SHP77 (cell line): ENCODE measurements at places on chromosomes 5 and 9.
A peak's percentile ranks its signal among the peaks of the same experiment; 100 is the strongest.

- no peak for DNase-seq
Measured at GRCh38 chr5:36209664-36210063, 32.1 kb downstream of the NADK2 start.

GRCh38 chr9:131668439-131669268, 71.2 kb downstream of the RAPGEF1 start:
- peak; percentile 65 for DNase-seq

DNA sequence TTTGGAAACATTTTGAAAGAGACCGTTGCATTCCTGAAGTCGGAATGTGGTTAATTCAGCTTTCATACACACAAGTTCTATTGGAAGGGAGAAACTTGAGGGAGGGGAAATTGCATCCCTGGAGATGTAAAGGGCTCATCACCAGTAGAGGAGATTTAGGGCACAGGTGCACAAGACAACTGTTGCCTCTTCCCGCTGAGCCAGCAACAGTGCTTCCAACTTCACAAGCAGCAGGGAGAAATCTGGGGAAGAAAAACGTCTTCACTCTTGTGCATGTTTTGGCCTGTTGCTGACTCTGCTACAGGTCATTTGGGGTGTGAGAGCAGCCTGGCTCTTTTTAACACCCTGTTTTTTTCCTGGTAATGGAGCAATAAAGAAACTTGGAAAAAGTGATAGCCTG, 277.9 kb downstream of the GAS1 start:
- DNase-seq: no peak

GRCh38 chr5:143011585-143011984, 241.4 kb downstream of the ARHGAP26 start:
- DNase-seq: peak; percentile 84

DNA sequence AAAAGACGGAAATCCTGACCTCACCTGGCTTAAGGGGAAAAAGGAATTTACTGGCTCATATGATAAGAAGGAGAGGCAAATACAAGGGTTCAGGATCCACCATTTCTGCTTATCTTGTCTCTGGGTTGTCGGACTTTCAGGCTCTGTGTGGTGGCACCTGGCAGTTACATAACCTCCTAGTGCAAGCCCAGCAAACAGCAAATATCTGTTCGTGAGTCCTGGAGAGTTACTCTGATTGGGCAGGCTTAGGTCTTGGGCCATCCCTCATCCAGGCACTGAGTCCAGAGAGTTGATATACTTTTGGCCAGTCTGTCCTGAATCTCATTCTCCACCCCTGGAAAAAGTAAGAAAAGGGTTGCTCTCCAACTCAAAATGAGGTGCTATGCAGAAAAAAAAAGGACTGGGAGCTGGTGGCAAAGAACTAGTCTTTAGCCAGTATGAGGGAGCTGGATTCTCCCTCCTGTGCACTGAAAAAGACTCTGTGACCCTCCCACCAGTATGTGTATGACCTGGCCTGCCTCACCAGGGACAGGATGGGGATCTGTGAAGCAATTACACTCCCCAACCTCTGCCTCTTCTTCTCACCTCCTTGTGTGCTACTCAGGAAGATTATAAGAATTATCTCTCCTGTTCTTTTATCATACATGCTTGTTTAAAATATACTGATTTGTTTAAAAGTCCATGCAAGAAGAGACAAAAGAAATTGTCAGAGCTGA, 282.9 kb downstream of the ARHGAP26 start:
- peak; percentile 20 for DNase-seq

DNA sequence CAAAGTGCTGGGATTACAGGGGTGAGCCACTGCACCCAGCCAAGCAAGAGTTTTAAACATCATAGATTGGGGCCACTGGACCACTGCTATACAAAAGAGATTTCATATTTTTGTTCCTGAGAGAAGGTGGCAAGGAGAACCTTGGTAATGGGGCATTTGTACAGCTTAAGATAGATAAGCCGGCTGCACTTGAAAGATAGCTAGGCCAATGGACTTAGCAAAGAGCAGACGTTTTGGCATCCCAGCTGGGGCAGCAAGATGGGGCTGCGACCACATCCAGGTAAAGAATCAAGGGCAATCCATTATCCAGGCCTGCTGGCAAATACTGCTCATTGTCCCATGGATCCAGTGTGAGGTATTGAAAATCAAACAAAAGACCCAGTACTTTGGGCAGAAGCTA, 3.9 kb upstream of the ISCA1 start:
- no peak for DNase-seq

DNA sequence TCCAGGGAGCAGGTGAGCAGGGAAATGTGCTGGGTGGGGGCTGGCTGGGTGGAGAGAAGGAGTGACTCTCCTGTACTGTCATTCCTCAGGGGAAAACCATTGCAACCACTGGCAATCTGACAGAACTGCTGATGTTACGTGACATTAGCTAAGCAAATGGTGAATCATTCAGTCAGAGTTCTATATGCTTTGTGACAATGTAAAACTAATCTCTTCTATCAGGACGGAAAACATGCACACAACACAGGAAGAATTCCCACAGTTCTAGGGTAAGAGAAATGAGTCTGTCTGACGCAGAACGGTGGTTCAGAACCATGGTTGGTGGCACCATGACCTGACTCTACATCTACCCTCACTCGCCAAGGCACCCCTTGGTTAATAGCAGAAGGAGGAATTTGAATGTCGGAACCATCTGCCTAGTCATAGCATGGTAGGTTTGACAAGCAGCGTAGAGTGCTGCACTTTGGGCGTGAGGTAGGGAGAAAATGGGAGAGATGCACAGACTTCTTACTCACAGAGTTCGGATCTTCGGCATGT, 243.6 kb upstream of the PANK3 start:
- no peak for DNase-seq

DNA sequence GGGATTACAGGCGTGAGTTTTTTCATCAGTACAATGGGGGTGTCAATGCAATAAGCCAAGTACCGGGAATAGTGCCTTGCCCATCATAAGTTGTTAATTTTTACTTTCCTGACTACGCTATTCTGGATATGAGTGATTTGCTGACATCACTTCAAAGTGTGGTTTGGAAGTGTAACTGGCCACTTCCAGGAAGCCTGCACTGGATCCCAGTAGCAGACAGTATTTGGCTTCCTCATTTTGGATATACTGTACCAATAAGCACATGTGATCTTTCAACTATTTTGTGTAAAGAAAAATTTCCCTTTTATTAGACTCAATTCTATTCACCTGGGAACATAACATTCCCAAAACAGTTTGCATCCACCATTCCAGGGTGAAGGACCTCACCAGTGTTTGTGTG, 417.7 kb upstream of the KLF4 start:
- DNase-seq: no peak

DNA sequence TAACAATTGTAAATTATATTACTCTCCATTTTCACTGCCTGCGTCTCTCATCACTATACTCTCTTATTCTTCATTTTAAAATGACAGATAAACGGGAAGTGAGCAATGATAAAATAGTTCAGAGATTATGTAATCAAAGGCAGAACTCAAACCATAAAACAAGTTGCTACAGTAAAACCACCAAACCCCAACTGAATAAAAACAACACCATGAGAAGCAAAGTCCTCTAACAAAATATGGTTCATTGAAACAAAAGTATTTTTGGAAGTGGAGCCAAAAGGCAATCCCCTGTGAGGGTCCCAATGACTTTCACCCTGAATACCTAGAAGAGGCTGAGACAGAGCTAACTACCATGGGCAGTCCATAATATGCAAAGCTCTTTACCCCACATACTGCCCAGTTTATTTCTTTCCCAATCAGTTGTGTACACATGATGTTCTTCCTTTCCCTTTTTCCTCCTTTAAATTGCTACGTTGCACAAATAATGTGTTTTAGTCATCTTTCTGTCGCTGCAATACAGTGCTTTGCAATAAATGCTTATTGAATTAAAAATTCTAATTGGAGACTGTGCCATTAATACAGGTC, 64.0 kb upstream of the PTGER4 start:
- DNase-seq: no peak

GRCh38 chr5:64318175-64318574, 152.5 kb downstream of the RNF180 start:
- no peak for DNase-seq

- DNase-seq: no peak
Measured at GRCh38 chr5:86862093-86862492, 244.4 kb downstream of the COX7C start.

DNA sequence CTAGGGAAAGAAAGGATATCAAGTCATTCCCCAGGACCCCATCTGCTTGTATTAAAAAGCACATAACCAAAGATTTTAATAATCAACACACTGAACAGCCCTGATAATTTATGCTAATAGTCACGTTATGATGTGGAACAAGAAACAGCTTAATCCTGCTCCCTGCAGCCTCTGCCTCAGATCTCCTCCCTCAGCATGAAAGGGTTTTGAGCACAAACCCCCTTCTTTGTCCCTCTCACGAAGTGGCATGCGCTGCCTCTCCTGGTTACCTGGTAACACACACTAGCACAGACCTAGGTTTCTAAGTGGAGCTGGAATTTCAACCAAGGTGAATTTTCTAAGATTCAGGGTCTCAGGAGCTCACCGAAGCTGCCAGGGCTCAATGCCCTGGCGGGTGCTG, 5.1 kb downstream of the IGFBPL1 start:
- no peak for DNase-seq

DNA sequence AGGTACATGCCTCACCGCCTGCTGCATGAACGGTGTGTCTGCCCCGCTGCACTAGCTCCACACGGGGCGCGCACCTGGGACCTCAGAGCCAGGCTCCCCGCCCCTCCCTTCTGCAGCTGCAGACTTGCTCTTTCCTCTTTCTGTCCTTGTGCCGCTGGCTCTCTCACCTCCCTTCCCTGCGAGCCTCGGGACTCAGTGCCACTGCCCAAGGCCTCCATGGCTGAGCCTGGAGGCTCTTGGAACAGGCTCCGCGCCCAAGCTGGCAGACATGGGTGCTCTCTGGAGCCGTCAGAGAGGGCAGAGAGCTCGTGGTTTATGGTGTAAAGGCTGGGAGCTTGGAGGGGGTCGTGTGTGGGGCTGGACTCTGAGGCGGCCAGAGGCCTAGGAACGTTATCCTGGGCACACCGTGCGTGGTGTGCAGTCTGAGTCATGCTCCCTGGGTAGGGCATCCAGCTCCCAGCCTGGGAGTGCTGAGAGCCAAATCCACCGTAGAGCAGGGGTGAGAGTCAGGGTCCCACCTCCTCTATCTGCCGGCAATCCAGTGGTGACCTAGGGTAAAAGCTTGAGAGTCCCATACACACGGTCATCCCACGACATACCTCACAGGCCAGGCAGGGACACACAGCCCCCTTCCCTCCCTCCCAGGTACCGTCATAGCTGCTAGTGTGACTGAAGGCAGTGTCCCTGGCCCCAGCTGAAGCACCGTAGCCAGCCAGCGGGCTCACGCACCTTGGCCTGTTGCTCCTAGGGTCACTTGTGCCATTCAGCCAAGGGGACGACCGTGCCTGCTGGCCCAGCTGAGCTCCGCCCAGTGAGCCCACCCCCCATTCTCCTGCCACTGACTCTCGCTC, 22.4 kb downstream of the GOLGA2 start:
- DNase-seq: no peak

- DNase-seq: no peak
Measured at GRCh38 chr5:57745700-57746651, 263.4 kb upstream of the ACTBL2 start.

DNA sequence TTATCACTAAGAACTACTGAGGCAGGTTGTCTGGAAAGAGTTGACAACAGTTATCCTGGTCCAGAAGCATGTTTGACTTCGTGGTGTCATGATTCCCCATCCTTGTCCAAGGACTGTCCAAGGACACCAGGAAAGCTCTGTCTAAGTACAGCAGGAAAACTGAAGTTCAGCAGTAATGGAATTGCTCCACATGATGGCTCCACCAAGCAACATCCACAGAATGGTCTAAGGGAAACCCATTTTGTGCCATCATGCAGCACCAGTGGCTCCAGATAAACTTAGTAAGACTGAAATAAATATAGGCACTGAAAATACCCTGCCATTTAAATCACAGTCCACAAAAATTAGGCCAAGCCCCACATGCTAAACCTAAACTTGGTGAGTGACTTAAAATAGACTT, 192.8 kb downstream of the CDH18 start:
- DNase-seq: peak; percentile 24

DNA sequence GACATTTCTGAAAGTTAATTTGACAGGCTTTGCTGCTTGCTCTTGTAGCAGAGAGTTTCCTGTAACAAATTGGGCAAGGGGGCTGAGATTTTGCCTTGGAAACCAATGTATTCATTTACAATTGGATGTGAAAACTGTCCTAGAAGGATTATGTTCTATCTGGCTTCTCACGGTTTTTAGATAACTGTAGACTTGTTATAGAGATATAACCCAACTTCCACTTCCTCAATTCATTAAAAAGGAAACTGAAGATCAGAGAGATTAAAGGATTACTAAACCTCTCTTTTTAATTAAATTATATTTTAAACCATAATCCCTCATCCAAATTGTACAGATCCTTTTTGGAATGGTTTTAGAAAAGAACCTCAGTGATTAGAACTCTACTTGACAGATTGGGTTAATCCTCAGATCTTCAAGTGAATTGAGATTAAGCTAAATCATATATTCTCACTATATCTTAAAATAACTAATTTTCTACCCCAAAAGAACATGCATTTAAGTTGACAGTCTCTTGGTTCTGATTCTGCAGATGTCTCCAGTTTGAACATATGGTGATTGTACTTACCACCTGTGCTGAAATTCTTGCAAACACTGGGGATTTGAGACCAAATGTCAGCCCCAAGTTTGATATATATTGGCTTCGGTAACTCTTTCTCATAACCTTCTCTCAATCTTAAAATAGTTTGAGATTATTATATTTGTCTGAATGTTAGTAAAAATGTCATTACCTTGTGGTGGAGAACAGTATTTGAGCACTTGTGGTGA, 130.1 kb upstream of the C9orf72 start:
- DNase-seq: no peak

GRCh38 chr5:20972419-20972925, 984.5 kb upstream of the CDH18 start:
- DNase-seq: peak; percentile 71

- peak; percentile 9 for DNase-seq
Measured at GRCh38 chr9:72315510-72316311, 49.3 kb downstream of the ZFAND5 start.

DNA sequence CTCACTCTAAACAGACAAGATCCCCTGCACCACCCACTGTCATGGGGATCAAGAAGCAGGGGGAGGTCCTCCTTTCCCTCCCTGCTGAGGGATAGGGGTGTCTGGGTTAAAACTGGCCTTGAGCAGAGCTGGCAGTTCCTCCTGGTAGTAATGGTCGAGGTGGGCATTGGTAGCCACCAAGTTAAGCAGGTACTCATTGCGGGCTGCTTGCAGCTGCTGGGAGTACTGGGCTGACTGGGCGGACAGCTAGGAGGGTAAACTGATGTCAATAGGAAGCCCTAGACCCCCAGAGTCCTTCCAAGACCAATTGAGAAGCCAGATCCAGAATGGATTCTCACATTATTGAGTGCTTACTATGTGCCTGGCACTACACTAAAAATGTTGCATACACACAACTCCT, 3.4 kb downstream of the FCHSD1 start:
- DNase-seq: no peak

DNA sequence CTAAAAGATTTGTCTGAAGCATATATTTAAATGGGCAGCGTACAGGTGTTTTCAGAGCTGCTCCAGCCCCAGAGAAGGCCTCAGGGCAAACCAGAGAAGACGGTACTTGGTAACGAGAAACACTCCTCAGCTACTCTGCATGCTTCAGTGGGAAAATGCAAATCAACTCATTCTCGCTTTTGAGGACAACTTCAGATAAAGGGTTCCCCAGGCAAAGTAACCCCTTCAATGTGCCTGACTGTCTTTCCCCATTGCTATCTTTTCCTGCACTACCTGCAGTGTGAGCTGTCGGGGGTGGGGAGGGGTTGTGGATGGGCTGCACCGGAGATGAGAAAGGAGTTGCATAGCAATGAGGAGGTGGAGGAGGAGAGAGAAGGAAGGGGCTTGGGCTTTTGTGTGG, 339.7 kb upstream of the CLINT1 start:
- no peak for DNase-seq

GRCh38 chr5:95332158-95332557, 47.3 kb upstream of the MCTP1 start:
- no peak for DNase-seq
